ENCODE measurements at places on chromosomes 5 and 9.

GRCh38 chr5:120748474-120748873 is 284.4 kb downstream of the PRR16 start:
- no peak for DNase-seq

DNA sequence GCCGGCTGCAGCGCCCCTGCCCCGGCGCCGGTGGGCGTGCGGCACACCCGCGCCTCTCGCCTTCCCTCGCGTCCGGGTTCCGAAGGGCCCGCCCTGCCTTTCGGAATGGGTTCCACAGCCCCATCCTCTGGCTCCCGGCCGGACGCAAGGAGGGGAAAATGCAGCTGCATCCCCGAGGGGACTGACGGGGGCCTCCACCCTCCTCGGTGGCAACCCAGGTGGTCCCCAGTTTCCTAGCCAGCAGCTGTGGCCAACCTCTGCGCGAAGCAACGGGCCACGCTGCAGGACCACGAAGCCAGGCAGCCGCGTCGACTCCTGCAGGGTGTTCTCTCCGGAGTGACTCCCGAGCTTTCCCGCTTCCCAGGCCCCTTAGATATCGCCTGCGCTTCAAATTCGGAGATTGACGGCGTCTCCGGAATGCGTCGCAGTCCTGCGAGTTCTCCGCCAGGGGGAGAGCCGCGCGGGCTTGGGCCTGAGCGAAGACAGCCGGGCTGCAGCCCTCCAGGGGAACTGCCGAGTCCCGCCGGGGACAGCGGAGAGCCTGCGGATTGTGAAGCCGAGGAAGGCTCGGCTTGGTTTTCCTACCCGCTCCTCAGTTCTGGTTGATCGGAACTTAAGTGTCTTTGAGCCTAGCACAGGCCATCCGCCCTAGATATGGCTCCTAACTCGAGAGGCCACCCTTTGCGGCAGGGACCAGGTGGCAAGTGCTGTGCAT is 582 bp upstream of the APBA1 start:
- DNase-seq: peak; percentile 80

DNA sequence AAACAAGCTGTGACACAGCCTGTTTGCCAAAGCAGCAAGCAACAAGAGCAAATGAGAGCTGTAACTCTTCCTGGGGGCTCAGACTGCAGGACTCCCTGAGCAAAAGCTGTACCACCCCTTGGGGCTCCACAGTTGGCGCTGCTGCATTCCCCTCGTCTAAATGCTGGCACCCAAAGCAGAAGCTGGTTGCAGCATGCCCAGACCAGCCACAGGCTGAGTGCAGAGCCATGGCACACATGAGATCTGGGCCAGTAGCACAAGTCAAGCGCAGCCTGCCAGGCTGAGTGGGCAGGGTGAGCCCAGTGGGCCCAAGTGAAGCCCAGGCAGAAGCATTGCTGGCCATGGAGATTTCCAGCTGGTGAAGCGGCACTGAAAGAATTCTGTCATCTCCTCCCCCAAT is 157.3 kb upstream of the GRAMD2B start:
- no peak for DNase-seq

GRCh38 chr5:169054506-169054905 is 246.4 kb downstream of the SLIT3 start:
- DNase-seq: no peak

- no peak for DNase-seq
These were observed 112.8 kb upstream of the SPOCK1 start for GRCh38 chr5:137611794-137612435.

- no peak for DNase-seq
These were observed 11.8 kb upstream of the TGFBI start for GRCh38 chr5:136016945-136017530.

- peak; percentile 18 for DNase-seq
These were observed 77.7 kb downstream of the DNAH5 start for GRCh38 chr5:13866792-13867191.

DNA sequence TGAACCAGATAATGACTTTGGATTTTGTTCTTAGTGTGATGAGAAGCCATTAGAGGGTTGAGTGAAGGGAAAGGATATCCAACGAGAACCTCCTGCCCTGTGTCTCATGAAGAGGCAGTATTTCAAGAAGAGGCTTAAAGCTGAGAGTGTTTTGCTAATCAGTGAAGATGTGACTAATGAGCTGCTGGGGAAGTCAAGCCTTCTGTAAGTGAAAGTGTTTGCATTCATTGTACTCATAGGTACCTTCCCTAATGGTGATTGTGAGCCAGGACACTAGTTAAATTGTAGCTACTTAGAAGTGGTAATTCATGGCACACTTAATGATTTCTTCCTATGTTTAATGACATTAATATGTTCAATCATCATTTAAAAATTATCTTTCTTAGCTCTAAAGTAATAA is 23.7 kb downstream of the PIP5K1B start:
- DNase-seq: no peak

DNA sequence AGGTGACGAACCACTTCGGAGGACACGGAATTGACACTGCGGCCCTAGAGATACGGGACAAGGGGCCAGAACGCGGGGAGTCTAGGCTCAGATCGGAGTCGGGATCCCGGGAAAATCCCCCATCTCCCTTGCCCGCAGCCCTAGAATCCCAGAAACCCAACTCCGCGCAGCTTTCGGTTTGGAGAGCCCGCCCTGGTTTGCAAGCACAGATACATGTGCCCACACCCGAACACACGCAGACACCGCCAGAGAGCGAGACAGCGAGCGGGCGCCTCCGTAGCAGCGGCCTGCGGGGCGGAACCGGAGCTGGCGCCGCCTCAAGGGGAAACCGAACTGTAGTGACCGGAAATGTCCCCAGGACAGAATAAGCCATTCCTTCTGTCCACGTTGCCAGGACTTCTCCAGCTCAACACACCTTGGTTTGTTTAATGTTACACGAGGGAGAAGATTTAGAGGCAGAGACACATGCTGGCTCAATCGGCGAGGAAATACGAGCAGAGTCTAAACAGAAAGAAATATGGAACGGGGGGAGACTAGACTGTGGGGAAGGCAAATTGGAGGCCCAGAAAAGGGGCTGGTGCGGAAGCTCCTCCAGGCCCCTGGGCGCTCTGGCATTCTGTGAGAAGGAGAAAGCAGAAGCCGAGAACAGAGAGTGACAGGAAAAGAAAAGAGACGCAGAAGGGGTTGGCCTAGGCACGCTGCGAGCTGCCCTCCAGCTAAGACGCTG is 2.9 kb upstream of the PAX5 start:
- peak; percentile 57 for DNase-seq

DNA sequence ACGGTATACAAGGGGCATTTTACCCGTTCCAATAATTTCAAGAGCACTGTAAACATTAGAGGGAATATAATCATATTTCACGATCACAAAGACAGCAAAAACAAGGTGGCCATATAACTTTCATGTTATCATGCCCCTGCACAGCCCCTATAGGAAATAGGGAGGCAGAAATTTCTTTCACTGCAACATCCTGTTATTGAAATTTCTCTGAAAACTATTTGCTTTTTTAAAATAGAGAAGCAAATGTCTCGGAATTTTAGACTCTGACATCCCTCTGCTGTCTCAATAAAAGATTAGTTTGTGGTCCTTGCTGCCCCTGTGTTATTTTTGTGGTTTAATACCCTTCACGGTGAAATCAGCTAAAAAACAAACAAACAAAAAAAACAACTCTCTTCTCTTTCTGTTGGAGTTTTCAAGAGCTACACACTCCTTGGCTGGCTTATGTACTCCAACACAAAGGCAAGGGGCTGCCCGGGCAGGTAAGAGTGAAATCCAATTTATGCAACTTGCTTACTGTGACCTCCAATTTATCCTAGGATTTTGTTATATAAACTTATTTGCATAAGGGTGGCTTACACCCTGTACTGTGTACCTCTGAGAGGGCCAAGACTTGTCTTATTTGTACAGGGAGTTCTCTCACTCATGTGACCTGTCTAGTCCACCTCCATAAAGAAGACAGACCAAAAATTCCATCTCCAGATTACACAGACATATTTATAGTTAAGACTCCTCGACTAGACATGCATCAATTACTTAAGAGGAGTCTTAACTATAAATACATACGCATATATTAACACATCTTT is 223.6 kb downstream of the MLLT3 start:
- DNase-seq: no peak

- DNase-seq: no peak
These were observed 54.4 kb upstream of the ASS1 start for GRCh38 chr9:130390390-130390789.

GRCh38 chr5:143017541-143017940 is 247.4 kb downstream of the ARHGAP26 start:
- DNase-seq: no peak

DNA sequence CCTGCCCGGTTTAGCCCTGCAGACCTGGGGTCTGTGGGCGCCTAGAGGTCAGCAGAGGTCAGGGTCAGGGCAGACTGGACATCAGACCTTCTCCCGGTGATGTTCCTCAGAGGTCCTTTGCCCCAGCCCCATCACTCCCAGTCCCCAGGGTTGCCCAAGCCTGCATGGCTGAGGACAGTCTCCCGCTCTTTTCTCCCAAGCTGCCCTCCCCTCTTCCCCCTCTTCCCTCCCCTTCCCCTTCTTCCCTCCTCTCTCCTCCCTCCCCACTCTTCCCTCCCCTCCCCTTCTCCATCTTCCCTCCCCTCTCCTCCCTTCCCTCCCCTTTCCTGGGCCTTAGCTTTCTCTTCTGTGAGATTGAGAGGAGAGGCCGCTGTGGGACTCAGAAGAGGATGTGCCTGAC is 10.4 kb downstream of the LHX3 start:
- DNase-seq: no peak

- no peak for DNase-seq
These were observed 33.0 kb downstream of the ARHGEF37 start for GRCh38 chr5:149614034-149614907.

GRCh38 chr5:134247428-134248224 is 21.8 kb upstream of the PPP2CA start:
- no peak for DNase-seq

GRCh38 chr5:135565725-135566421 is 12.9 kb downstream of the CXCL14 start:
- DNase-seq: peak; percentile 46

DNA sequence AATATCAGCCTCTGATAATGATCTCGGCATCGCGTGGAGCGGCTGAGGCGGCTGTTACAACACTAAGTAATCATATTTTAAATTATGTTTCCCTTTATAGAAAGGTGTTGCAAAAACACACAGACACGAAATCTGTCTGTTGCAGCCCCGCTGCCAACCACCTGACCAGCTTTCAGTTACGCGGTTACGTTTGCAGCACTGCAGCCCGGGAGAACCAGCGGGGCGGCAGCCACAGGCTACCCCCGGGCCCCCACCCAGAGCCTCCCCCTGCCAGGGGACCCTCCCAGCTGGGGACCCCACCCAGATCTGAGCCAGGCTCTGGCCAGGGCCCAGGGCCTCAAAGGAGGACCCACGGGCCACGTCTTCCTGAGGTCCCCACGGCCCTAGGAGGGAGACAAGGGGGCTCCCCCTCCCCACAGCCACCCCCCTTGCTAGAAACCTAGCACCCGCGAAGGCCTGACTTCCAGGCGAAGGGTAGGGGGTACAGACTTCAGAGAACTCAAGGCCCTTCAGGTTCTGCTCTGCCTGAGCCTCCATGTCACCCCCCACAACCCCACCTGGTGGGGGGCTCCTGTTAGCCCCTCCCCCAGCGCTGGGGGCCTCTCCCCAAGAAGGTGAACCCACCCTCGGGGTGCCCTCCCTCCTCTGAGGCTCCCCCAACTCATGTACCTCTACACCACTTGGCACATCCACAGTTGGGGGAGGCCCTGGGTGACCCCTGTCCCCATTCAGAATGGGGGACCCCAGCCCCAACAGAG is 6.0 kb downstream of the NACC2 start:
- DNase-seq: peak; percentile 59

- no peak for DNase-seq
These were observed 20.4 kb downstream of the SUB1 start for GRCh38 chr5:32605766-32606152.

DNA sequence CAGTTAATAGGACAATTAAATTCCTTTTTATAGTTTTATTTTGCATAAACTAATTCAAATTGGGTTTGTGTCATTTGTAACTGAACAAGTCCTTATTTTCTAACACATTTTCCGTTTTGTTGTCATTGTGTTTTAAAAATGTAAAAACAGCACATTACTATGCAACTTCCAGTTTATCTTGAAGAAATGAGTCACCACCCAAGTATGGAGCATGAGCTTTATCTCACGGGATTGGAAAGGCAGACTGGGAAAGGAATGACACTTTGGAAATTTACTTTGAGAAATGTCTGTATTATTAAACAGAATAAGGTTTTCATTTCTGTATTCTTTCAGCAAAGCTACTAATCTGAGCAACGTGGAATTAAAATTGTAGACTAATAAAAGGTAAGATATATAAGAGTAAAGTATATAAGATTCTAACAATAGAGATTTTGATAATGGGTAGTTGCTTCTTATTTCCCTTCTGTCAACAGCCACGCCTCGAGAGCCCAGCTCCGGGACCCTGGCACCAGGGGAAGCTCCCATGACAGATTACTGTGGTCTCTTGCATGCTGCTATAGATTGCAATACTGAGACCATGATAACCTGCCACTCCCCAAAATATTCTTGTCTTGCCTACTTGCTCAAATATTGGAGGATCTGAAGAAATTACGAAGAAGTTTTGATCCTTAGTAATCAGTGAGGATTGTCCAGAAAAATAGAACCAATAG is 433.1 kb downstream of the CHSY3 start:
- DNase-seq: no peak

- DNase-seq: no peak
These were observed 733 bp downstream of the ANGPTL2 start for GRCh38 chr9:127121628-127122175.

DNA sequence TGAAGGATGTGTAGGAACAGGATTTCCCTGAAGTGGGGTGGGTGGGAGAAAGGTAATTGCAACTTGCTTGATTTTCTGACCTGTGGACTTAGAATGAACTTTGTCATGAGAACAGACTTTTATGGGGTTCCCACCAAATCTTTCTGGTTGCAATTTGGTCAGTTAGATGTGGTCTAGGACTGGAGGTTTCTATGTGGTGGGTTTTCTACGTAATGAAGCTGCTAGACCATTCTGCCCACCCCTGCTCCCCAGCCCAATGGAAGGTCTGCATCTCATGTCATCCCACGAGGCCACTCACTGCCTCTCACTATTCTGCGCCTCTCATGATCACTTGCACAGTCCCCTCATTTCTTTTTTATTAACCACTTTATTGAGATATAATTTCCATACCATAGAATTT is 37.9 kb upstream of the GZMA start:
- DNase-seq: no peak
